ENCODE measurements at places on chromosomes 16 and 17.

- no peak for DNase-seq
Observed at GRCh38 chr17:80992077-80992947, 671 bp downstream of the CHMP6 start.

- DNase-seq = peak; percentile 95
Observed at GRCh38 chr17:5516060-5516792, 29.9 kb downstream of the MIS12 start.

GRCh38 chr17:80868022-80868609 lies 123.5 kb upstream of the CHMP6 start:
- DNase-seq = no peak

DNA sequence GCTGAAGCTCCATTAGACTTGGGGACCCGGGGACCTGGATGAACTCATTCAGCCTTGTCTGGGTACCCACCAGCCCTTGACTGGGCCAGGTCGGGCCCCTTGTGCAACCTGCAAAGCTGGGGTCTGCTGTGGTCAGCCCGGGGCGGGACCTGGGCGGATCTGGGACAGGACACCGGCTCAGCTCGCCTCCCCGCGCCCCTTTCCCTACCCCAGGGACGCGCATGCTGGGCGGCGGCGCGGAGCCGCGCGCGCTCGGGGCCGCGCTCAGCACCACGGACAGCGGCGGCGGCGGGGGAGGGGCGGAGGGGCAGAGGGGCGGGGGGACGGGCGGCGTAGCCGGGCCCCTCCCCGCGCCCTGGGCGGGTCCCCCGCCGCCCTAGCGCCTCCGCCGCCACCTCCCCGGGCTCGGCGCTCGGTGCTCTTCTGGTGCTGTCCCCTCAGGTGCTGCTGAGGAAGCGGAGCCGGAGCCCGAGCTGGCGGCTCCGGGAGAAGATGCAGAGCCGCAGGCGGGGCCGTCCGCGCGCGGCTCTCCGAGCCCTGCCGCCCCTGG lies 7.4 kb downstream of the ACD start:
- no peak for DNase-seq

DNA sequence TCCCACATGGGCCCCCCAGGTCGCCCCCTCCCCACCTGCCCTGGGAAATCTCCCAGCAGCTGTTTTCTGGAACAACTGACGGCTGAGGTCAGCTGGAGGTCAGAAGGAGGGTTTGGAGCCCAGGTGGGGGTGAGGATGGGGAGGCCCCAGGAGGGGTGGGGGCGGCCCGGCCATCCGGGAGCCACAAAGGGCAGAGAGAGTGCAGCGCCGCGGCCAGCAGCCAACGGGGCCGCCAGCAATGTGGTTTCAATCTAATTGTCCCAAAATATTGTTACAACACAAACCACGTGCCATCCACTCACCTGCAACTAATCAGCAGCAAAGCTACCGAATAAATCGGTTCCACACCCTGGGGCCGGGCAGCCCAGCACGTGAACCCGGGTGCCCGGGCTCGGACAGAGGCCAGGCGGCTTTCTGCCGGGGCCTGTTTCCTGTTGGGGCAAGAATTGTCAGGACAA lies 28.3 kb upstream of the SLC38A10 start:
- peak; percentile 74 for DNase-seq

GRCh38 chr17:78873519-78874340 lies 29.3 kb downstream of the CEP295NL start:
- no peak for DNase-seq

DNA sequence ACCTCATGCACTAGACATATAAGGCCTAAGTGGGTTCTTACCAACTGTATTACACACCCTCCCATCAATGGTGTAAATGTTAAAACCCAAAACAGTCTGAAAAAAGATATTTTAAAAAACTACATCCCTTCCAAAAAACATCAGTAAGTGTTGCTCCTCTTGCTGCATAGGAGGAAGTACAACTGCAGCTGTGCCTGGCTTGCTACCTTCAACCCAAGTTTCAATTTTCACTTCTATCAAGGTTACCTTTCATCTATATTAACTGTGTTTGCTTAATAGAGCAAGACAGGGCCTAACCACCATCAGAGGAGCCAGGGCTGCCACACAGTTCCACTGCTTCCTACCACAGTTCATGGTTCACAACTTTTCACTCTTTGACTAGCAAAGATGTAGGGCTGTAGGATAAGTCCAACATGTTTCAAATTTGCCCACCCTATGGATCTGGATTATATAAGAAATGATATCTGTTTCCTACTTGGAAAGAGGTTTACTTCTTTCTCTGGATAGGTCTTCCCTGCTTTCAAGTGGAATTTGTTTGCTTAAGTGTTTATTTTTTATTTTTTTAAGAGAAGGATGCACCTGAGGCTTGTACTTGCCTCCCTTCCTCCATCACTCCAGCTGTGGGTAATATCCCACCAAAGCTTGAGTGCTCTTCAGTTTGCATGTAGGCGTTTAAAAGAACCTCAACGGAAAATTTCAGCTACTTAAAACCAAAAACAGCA lies 56.7 kb downstream of the GRB7 start:
- DNase-seq = no peak

DNA sequence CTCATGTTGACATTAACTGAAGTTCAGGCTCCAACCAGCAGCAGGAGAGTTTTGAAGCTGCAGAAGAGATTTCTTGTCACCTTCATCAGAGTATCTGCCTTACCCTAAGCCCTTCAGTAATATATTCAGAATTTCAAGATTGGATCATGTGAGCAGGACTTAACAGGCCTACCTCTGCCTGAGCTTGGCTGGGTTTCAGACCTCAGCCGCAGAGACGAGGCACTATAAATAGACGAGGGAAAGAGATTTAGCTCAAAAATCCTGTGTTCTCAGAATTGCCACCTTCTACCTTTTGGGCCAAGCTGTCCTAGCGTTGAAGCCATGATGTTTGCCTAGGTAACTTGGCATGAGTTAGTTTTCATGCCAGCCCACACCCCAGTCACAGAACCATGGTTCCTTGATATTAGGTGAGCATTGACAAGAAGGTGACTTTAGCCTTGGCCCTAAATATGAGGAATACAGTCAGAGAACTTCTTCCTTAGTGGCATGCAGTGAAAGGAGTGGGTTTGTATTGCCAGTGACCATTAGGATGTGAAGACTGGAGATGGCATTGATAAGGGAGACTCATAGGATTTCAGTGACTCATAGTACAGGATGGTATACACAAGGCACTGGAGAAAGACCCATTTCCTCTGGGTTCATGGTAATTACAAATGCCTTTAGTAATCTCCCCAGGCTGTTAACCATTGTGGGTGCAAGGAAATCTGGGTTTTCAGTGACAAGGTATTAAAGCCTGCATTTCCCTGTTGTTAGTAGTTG lies 224.3 kb downstream of the MSI2 start:
- DNase-seq = peak; percentile 58

DNA sequence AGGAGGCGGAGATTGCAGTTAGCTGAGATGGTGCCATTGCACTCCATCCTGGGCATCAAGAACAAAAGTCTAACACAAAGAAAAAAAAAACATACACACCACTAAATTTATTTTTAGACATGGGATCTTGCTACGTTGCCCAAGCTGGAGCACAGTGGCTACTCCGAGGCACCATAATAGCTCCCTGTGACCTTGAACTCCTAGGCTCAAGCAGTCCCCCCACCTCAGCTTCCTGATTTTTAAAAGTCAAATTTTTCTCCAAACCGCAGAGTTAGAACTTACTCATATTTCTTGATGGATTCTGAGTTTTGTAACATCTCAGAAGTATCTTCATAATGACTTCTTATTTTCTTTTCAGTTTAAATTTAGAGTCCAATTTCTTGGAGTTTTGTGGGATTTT lies 3.4 kb downstream of the CMTM4 start:
- DNase-seq = no peak

GRCh38 chr17:66351033-66351432 lies 48.6 kb downstream of the PRKCA start:
- DNase-seq = no peak

DNA sequence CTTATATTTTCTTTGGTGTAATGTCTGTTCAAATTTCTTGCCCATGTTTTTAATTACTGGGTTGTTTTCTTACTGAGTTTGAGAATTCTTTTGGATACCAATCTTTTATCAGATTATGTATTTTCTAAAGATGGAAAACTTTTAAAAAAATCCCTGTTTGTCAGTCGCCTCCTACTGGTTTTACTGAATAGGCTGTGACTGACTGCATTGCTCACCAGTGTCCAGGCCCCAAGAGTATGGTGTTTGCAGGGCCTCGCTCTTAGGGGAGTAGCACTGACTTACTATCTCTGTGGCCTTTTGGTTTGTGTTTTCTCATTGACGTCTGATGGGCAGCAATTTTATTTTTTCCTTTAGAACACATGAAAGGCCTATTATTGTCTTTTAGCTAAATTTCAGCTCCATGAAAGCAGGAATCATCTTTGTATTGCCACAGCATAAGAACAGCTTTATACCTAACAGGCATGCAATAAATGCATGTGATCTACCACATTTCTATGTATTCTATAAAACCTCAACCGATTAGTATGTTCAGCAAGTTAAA lies 188.4 kb downstream of the AATF start:
- DNase-seq = no peak

- DNase-seq = no peak
Observed at GRCh38 chr17:72759301-72759700, 333.2 kb downstream of the SLC39A11 start.

- DNase-seq = no peak
Observed at GRCh38 chr17:54694287-54694887, 206.3 kb upstream of the TOM1L1 start.

- no peak for DNase-seq
Observed at GRCh38 chr17:81154961-81155360, 10.3 kb upstream of the PVALEF start.

DNA sequence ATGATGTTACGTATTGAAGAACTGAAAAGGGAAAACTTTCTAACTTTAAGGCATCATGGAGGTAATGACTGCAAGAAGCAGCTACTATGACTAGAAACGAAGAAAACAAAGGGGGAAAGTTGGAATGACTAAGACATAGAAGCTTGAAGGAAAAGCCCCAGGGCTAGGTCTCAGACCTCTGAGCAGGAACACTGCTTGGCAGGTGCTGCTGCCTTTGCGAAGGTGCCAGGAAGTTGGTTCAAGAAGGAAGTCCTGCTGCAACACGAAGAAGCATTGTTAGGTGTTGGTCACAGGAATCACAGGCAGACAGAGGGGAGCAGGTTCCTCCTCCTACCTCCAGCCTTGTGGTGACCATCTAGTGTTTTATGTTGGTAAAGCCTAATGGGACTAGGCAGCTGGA lies 48.1 kb upstream of the HS3ST4 start:
- no peak for DNase-seq

GRCh38 chr17:13477180-13477611 lies 124.5 kb downstream of the HS3ST3A1 start:
- peak; percentile 38 for DNase-seq

- DNase-seq = peak; percentile 99
Observed at GRCh38 chr17:17900615-17901520, 64.1 kb upstream of the SREBF1 start.

DNA sequence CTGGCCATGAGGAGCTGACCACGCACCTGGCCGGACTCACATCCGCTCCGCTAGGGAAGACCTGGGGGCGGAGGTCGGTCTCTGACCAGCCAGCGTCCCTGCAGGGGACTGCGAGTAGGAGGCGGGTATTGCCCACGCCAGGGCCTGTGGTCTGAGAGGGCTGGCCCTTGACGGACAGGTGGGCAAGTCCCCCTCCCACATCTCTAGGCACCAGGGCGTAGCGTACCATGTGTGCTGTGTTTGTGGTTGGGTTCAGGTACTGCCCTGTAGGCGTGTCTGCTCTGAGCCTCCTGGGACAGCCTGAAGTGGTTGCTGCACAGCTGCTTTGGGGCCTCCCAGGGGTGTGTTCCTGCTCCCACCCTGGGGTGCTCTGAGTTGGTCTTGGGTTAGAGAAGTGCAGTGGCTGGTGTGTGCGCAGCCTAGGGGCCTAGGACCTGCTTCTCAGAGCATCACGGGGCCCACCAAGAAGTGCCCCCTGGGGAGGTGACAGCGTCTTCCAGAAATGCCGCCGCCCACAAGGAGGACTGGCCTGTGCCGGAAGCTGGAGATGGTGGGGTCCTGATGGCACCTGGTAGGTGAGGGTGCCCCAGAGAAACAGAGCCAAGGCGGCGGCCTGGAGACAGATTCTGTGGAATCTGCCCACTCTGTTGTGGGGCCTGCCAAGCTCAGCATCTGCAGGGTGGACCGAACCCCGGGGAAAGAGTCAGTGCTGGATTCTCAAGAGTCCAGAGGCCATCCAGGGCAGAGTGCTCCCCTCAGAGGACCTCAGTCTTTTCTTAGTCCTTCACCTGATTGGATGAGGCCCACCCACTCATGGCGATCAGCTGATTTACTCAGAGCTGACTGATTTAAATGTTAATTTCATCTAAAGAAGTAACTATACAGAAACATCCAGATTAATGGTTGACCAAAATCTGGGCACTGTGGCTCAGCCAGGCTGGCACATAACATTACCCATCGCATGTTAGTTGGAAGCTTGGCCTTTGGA lies 48.3 kb downstream of the WDR45B start:
- DNase-seq = no peak

- no peak for DNase-seq
Observed at GRCh38 chr17:78458736-78459335, 80.4 kb downstream of the PGS1 start.

DNA sequence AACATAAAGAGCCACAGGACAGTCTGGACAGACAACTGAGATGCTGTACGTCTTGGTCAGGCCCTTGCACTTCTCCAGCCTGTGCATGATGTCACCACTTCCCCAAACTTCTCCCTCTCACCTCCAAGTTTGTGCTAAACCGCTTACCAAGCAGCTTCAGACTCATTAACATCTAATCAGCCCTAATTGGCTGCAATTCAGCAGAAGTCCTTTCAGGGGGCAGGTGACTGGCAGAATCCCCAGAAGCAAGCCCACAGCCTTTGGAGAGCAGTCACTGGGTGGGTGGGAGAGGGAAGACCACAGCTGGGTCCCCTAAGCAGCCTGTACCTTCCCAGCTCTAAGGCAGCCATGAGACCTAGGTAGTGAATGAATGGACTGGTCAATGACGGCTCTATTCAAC lies 161.4 kb downstream of the GRIN2A start:
- no peak for DNase-seq

DNA sequence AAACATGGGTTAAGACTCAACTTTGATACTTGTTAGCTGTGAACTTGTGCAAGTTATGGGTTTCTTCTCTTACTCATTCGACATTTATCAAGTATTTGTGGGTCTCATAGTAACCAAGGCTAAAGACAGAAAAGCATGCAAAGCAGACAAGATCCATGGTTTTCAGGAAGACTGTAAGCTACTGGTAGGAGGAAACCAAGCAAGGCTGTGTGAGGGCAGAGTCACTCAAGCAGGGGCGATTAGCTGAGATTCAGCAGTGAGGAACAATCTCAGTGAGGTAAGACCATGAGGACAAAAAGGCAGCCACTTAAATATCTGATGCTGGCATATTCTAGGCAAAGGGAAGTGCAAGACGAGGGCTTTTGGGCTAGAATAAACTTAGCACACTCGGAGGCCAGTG lies 29.5 kb downstream of the MBTD1 start:
- DNase-seq = peak; percentile 48
